ENCODE measurements at places on chromosomes 7 and 10.

DNA sequence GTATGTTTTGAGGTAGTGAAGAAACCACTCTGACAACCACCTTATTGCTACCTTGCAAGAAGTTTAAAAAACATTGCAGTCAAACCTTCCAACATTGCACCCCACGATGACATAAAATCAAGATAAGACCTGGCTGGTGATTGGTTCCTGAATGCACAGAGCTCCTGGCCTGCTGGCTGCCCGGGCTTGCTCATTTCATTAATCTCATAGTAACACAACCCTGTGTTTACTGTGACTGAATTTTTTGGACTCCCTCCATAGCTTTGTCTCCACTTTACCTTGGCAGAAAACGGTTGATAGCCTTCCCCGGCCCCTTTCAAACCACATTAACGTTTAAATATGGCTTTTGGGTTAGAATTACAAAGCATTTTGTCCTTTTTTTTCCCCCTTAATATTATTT lies 27.5 kb downstream of the VWA2 start:
- DNase-seq, result no peak

GRCh38 chr10:127976286-127976685 lies 69.4 kb downstream of the PTPRE start:
- DNase-seq, result no peak

- no peak for DNase-seq
Measured at GRCh38 chr7:82449910-82450309, 6.3 kb upstream of the CACNA2D1 start.

DNA sequence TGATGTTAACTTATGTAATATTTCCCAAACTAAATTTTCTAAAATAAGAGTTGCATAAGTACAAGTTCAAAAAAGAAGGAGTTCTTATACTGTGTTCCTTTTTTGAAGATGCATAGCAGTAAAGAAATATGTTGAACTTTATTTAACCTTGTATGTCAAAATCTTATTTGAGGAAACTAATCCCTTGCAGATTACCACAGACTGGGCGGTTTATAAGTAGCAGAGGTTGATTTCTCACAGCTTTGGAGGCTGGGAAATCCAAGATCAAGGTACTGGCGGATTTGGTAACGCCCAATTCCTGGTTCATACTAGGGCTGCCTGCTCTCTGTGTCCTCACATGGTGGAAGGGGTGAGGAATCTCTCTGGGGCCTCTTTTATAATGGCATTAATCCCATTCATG lies 68.5 kb downstream of the GNAT3 start:
- DNase-seq, result no peak

- DNase-seq, result no peak
Measured at GRCh38 chr7:16891338-16891737, 9.6 kb upstream of the AGR3 start.

DNA sequence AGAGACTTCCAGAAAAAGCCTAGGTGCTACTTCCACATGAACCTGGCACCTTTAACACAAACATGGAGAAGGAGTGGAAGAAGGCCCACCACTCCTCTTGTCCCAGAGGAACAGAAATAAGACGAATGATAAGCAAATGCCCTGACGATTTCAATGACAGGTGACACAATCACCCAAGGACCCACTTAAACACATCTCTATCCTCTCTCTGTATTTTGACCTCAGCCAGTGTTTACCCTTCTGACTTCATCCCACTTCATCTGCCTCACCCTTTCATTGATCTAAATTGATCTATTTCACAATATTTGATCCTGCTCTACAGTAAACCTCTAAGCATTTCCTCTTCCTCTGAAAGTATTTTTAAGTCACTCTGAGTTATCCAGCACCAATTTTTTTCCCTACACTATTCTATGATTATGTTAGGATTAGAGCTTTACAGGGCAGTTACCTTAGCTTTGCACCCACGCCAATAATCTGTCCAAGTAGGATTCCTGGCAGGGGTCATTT lies 9.1 kb downstream of the GOT1 start:
- no peak for DNase-seq

- DNase-seq, result no peak
Measured at GRCh38 chr10:32161586-32161985, 105.4 kb upstream of the KIF5B start.

- DNase-seq, result peak; percentile 25
Measured at GRCh38 chr10:79929409-79929904, 19.4 kb downstream of the SFTPD start.

DNA sequence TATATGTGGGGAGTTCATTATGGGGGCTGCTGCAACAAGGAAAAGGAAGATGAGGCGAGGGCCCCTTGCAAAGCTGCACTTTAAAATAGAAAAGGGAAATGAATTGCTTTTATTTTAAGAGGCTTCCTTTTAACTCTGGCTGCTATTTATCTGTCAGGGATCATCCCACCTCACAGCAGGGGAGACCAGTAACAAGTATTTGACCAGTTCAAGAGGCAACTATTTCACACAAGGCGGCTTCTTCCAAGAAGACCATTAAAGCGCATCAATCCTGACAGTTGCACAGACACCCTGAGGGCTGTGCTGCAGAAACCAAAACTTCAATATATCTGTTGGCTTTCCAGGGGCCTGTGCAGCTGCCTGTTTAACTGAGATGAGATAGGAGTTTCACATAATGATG lies 1009.2 kb downstream of the SORCS3 start:
- no peak for DNase-seq

- no peak for DNase-seq
Measured at GRCh38 chr10:49746626-49747302, 15.4 kb downstream of the OGDHL start.

All from stimulated activated CD8-positive, alpha-beta memory T cell treated with anti-CD3 and anti-CD28 coated beads, Interleukin-7, amount 100 ng/mL, for 1 hour (primary cell).